ENCODE measurements at places on chromosomes 6 and 20.

- no peak for DNase-seq
These were observed 66.4 kb downstream of the PHF20 start for GRCh38 chr20:35838205-35838604.

DNA sequence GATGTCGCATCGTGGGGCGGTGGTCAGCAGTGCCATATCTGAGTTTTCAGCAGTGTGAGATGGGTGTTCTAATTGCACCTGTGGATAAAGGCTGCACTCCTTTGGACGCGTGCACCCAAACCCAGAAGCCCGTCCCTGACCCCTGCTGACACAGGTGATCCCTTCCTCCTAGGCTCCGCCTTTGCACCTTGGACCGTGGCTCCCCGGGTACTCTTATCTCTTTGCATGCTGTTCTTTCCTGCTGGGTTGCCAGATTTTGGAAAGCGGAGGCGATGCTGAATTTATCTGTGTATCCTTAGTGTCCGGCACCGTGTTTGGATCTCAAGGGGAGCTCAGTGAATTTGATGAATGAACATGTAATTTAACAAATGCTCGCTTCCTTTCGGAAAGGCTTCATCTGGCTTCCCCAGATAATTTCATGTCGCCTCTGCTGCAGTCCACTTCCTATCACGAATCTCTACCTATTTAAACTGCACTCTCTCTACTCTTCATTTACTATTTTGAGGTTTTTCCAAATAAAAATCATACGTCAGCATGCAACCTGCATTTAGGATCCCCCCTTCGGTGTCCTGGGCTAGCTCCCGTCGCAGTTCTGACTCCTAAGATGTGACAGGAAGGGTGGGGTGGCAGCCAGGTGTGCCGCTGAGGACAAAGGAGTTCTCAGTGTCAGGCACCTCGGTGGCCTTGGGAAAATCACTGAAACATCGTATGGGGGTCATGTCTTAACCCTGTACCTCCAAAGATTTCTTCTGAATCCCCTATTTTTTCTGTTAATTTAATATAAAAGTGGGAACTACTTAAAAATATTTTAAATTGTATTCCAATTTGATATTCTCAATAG lies 753 bp upstream of the PERP start:
- DNase-seq: no peak

- DNase-seq: peak; percentile 52
These were observed 35.3 kb downstream of the TOX2 start for GRCh38 chr20:43949741-43950618.

DNA sequence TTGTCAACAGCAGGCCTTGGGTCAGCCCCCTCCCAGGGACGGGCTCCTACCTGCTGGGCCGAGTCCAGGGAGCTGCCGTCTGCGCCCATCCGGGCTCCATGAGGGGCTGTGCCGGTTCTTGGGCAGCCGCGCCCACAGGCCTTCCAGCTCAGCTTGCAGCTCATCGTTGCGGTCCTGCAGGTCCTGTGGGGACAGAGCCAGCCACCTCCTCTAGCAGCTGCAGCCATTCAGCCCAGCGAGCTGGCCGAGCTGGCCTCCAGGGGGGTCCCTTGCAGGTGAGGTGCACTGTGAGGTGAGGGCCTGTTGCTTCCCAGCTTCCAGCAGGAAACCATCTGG lies 74.4 kb downstream of the GINS1 start:
- DNase-seq: no peak

- DNase-seq: no peak
These were observed 79.3 kb downstream of the COL12A1 start for GRCh38 chr6:75126518-75126917.

GRCh38 chr6:89930789-89931188 lies 36.5 kb downstream of the GJA10 start:
- DNase-seq: no peak

GRCh38 chr6:136587527-136587926 lies 37.3 kb upstream of the MAP7 start:
- no peak for DNase-seq

GRCh38 chr20:50580016-50580747 lies 70.0 kb downstream of the PTPN1 start:
- peak; percentile 22 for DNase-seq

GRCh38 chr6:12012038-12012557 lies at the start of gene HIVEP1:
HIVEP1 (plus strand) TSS chr6:12012312; CDS start chr6:12015629, 3,317 bp downstream.
- DNase-seq: no peak

- DNase-seq: no peak
These were observed 42.0 kb upstream of the KIF16B start for GRCh38 chr20:16615199-16615598.

DNA sequence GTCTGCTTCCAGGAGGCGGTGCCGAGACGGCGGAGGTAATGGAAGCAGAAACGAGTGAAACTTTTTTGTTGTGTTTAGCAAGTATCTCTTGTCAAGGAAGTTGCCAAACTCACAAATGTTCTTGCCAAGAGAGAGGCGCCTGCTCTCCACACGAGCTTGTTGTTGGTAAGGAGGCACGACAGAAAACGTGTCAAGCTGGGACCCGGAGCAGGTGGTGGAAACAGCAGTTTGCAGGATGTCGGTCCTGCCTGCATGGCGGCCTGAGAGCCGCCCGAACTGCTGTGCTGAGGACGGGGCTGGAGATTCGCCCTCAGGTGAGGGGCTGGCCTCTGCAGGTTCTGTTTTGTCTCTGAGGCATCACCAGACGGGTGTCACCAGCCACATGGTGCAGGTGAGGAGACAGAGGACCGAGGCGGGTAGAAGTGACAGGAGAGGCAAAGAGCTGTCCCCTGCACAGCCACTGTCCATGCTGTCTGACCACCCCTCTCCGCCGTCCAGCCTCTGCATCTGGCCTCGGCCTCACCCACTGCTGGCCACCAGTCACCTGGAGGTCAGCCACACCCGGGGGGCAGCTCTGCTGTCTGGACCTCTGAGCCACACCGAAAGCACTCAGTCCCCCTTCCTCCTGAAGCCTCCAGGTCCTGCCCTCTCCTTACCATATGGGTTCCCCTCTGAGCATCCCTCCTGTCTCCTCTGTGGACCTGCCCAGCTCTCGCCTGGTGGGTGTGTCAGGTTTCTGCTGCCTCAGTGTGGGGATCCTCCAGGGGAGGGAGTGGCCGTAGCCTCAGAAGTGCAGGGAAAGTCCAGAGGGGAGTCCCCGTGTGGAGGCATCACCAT lies 261.5 kb downstream of the TAF4 start:
- no peak for DNase-seq

DNA sequence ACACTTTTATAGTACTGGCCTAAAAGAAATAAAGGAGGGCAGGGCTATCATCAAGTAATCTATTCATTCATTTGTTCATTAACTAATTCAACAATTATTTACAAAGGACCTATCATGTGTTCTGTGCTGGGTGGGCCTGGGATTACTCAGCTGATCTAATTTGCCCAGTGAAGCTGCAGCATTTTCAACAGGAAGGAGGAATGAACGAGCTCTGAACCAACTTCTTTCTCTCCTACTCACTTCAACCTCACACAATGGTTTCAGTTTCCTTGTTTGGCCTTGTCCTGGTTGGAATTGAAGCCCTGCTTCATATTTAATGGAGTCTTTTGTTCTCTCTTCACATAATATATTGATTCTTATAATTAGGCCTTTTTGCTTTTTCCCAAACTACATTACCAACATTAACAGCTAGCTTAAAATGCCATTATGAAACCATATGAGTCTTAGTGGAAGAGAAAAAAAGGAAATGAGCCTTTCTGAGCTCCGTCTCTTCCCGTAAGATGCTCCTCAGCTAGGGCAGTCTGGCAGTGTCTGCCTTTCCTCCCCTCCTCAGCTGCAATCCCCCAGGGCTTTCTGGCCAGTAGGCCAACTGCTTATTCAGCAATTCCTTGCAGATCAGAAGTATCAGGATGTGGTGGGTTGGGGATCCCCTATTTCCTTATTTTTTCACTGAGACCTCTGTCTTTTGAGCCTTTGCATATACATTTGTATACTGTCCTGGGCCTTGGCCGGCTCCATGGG lies 79.4 kb upstream of the NRN1 start:
- no peak for DNase-seq

GRCh38 chr6:13729891-13730290 lies 18.3 kb upstream of the RANBP9 start:
- no peak for DNase-seq

DNA sequence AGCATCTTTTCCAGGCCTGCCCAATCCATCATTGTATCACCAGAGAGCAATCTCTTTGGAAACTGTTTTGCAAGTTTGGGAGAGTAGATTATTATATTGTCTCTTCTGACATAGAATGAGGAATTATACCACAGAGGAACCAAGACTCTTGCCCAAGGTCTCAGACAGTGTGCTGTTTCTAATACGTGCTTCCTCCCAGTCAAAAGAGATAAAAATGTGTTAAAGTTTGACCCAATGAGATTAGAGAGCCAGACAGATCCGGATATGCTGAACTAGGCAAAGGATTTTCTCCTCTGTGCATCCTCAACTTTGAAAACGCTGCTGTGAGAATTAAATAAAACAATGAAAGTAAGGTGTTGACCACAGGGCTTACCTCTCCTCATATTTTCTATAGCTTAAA lies 18.6 kb upstream of the NT5E start:
- DNase-seq: no peak

GRCh38 chr6:35427851-35428321 lies 24.3 kb upstream of the FANCE start:
- DNase-seq: no peak

- DNase-seq: no peak
These were observed 165.6 kb downstream of the GRM1 start for GRCh38 chr6:146194434-146194833.

- DNase-seq: no peak
These were observed 85.9 kb downstream of the ADTRP start for GRCh38 chr6:11692451-11693376.

DNA sequence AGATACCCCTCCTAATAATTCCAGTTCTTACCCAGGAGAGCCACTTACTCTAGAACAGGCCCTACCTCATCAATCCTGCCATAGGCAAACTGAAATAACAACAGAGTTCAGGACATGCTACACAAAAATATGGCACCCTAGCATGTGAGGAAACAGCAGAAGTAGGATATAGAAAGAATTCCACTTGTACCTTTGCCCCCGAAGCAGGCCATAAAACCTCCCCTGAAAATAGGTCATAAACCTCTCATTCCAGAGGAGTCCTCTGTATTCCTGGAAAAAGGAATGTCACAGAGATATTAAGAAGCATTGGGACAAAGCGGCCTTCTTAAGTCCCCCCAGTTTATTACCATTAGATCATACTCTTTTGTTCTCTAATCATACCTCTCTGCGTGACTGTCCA lies 504.3 kb upstream of the MARCKS start:
- no peak for DNase-seq

- DNase-seq: no peak
These were observed 350.7 kb downstream of the LAMA2 start for GRCh38 chr6:129233458-129234134.

DNA sequence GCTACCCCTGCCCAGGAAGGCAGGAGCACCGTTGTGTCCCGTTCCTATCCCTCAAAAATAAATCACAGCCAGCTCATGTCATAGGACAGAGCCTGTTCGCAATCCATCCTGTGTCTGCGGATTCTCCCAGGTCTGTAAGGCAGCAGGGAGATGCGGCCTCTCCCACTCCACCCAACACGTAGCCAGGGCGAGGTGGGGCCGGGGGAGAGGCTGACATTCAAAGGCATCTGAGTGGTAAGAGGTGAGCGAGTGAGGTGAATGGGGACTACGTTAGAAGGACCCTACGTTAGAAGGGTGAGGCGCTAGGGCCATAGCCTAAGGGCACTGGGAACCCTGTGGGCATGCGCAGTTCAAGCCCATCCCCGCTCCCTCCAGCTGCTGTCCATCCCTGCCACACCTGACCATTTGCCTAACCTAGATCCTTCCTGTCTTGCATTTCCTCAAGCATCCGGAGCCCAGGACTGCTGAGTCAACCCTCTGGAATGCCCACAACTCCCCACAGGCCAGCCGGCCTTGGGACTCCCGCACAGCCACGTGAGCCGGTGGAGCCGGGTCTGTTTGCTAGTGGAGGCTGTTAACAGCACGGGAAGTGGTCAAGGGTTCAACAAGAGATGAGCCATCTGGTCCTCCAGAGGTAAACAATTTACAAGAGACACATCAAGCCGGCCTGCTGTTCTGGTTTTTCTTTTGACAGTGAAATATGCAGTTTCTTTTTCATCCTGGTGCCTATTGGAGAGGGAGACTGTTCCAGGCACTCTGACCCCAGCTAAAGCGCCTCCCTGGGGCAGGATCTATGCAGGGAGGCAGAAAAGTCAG lies 45.9 kb downstream of the RIPOR3 start:
- no peak for DNase-seq

GRCh38 chr6:42417641-42418112 lies 34.0 kb downstream of the TRERF1 start:
- peak; percentile 33 for DNase-seq

All from stimulated activated CD8-positive, alpha-beta memory T cell treated with anti-CD3 and anti-CD28 coated beads, Interleukin-2, amount 100 ng/mL, for 1 hour (primary cell).